ENCODE measurements at places on chromosomes 12 and 14. TPM values are rescaled to one million over a fixed set of nuclear protein-coding genes. Genes with fewer than 3 reads are reported as not detected.

GRCh38 chr12:46263140-46264016, 5.5 kb downstream of the SLC38A1 start:
- H3K27me3 ChIP-seq: no peaks in the 10 kb centered on the region
- H3K4me1 ChIP-seq: peaks cover 21% of the 10 kb centered on the region
- no peak overlapping the region for H3K27ac ChIP-seq
- H3K4me3 ChIP-seq: no peak overlapping the region

The PZP gene
- 0.73 TPM for polyA plus RNA-seq

- peaks cover 8% of the 10 kb centered on the region for H3K36me3 ChIP-seq
- H3K4me3 ChIP-seq: no peak overlapping the region
- H3K4me1 ChIP-seq: no peaks in the 10 kb centered on the region
These were observed 29.9 kb upstream of the LRTM2 start for GRCh38 chr12:1790444-1790843.

DNA sequence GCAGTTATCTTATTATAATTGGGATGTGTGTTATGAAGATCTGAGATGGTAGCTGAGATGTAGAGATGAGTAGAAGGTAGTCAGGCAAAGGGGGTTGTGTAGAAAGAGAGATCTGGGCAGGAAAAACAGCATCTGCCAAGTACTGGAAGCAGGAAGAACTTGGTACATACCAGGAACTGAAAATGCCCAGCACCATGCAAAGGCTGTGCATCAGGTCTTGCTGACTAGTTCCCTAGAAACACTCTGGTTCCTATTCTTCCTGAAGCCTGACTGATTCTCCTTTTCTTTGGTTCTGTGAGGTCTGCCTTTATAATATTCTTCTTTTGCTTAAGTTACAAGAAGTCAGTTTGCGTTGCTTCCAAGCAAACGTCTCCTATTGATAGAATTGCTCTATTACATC, 6.7 kb upstream of the NFATC4 start:
- H3K27me3 ChIP-seq: no peaks in the 10 kb centered on the region
- no peak for DNase-seq
- H3K36me3 ChIP-seq: no peaks in the 10 kb centered on the region
- H3K27ac ChIP-seq: no peak overlapping the region
- peaks cover 9% of the 10 kb centered on the region for H3K4me1 ChIP-seq
- no peak overlapping the region for H3K4me3 ChIP-seq

DNA sequence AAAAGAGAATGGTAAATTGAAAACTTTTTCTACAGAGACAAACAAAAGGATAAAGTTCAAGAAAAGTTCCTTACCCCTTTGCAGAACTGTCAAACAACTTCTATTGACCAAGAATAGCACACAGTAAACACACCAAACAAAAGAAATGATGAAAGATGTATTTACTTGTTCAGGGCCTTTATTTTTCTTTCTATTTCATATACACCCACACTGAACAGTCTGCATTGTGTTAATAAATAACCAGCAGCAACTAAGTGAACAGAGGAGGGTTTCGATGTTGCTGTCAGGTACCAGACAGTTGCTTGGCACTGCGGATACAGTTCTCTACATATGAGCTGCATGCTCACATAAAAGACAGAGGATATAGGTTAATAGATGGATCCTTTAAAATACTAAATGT, 122.1 kb downstream of the SOX5 start:
- H3K4me3 ChIP-seq: no peak overlapping the region
- no peak for DNase-seq
- no peaks in the 10 kb centered on the region for H3K36me3 ChIP-seq
- no peaks in the 10 kb centered on the region for H3K27me3 ChIP-seq
- H3K27ac ChIP-seq: no peak overlapping the region

DNA sequence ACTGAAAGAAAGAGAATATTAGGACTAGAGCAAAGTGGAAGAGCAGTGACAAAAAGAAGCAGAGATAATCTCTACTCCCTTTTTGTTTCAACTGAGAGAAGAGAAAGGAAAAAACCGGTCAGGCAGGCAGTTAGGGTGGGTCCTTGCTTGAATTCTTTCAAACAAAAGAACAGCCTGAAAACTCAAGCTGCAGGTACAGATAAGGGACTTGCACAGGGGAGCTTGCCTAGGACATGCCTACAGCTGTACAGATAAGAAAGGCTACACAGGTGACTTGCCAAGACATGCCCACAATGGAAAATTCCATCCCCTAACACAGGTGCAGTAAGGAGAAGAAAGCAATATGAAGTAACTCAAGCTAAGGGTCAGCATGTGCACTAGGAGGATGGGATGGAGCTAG, 532.2 kb upstream of the MIS18BP1 start:
- no peak for DNase-seq
- H3K27ac ChIP-seq: no peak overlapping the region
- no peaks in the 10 kb centered on the region for H3K27me3 ChIP-seq
- H3K36me3 ChIP-seq: no peaks in the 10 kb centered on the region

DNA sequence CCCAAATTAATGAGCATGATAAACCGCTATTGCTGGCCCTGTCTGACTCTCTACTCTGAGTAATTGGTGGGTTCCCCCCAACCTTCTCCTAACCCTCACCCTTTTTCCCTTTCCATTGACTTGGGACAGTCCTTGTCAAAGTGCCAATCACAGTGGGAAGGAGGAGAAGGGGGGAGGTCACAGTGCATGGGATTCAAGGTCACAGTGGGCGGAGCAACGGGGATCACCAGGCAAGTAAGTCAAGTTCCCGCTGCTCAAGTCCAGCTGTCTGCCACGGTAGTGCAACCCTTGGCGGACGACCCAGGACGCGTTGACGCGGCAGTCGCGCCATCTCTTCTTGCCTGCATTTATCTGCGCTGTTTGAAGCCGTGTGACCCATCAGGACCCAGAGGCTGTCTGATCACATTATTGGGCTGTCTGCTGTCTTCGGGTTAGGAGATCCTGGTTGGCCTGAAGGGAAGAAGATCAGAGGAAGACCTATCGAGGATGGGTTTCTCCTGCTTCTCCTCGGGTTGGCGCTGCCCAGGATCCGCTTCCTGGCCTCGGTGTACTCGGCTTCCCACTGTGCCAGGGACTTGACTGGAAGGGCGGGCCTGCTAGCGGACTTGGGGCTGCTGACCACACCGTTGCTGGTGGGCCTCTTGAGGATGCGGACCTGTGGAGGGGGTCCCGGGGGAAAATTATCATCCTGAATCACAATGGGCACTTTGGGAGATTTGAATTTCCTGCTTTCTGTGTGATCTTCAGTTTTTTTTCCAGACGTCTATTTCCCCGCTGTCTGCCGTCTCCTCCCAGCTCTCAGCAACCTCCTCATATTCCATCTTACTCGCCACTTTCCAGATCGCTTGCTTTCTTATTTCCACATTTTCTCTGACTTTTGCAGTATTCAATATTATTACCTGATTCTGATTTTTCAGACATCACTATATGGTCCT, 3.1 kb upstream of the MDM2 start:
- no peaks in the 10 kb centered on the region for H3K36me3 ChIP-seq
- H3K27me3 ChIP-seq: no peaks in the 10 kb centered on the region
- H3K27ac ChIP-seq: no peak overlapping the region

Measured in endothelial cell of umbilical vein (primary cell).